Suppressor macrophage treated with lipopolysaccharide for 1 hour (primary cell): ENCODE measurements at places on chromosomes 6 and 20.

- no peak for DNase-seq
Observed at GRCh38 chr6:5866547-5867051, 140.1 kb downstream of the NRN1 start.

- no peak for DNase-seq
Observed at GRCh38 chr6:37979392-37980221, 160.1 kb downstream of the ZFAND3 start.

GRCh38 chr6:87487555-87487954, 14.8 kb downstream of the SLC35A1 start:
- no peak for DNase-seq

- DNase-seq, result no peak
Observed at GRCh38 chr6:157609117-157609516, 213.9 kb upstream of the SNX9 start.

DNA sequence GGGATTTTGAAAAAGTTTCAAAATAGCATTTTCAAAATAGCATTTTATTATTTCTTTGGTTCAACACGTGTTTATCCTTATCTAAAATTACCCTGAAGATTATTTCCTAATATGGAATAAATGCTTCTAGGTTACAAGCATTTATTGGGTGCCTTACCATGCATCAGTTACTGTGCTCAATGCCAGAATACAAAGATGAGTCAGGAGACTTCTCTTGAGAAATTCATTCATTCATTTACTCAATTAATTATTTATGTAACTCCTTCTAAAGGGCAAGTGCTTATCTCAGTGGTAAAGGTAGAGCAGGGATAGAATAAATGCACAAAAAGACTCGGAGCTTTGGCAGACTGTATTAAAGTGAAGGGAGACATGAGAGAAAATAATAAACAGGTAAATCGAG, 150.1 kb upstream of the PDE7B start:
- DNase-seq, result no peak

DNA sequence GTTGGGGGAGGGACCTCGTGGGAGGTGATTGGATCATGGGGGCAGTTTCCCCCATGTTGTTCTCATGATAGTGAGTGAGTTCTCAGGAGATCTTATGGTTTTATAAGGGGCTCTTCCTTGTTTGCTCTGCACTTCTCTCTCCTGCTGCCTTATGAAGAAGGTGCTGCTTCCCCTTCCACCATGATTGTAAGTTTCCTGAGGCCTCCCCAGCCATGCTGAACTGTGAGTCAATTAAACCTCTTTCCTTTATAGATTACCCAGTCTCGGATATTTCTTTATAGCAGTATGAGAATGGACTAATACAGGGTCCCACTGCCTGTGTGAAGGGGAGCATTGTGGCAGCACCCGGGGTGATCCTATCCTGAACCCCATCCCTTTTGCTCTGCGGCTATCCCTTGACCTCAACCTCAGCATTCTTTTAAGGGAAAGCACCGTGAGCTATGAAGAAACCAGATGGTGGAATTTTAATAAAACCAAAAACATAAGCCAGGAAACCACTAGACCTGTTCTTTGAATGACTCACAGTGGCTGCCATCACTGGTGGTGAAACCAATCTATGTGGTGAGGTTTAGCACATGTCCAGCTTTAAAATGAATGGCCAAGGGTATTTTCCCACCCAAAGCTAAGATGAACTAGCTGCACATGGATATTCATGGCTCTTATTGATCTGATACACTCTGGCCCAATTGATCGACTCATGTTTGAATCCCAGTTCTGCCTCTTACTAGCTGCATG, 62.2 kb downstream of the ZDHHC14 start:
- peak; percentile 5 for DNase-seq

DNA sequence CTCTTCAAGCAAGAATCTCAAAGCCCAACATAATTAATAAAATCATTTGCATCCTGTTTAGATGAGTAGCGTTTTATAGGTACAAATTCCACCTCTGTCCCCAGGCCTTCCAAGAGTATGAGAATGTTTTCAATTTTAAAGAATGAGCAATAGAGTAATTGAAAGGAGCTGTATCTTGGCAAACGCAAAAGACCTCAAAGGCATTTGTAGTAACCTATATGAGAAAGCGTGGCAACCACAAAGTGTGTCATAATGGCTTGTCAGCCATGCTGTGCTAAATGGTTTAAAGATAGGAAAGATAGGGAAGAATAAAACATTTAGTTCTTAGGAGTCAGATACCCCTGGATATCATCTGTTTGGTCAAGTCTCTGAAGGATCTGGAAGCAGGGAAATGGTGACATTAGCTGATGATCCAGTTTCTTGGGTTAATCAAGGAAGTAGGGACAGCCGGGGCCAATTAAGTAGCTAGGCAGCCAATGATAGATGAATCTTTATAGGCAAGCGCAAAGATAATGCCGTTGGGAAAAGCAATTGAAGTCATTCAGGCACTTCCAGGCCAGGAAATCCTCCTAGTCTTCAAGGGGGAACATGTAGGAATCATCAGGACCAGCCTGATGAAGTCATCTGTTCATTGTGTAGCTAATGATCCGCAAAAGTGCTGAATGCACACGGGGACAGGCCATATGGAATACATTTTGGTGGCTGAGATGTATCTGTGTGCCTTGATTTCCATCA, 71.5 kb upstream of the ISM1 start:
- no peak for DNase-seq

DNA sequence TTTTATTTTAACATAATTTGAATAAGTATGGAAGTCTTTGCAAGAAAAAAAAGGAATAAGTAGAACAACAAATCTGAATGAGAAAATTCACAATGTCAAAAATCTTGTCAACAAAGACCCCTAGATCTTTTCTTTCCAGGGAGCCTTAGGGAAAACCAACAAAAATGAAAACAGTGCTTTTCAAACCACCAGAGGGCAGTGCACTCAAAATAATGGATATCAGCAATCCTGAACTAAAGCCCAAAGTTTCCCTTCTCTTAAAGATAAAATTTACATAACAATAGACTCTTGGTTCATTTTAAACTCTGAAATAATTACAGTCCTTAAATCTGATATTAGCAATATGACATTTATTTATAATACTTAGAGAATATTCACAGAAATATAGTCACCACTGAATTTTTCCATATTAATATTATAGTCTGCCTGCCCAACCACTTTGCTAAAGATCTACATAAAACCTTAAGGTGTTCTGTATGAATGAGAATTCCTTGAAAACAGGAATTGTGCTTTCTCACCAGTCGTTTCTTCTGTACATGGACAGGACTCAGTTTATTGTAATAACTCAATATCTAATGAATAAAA, 105.3 kb upstream of the BMP5 start:
- DNase-seq, result peak; percentile 66

DNA sequence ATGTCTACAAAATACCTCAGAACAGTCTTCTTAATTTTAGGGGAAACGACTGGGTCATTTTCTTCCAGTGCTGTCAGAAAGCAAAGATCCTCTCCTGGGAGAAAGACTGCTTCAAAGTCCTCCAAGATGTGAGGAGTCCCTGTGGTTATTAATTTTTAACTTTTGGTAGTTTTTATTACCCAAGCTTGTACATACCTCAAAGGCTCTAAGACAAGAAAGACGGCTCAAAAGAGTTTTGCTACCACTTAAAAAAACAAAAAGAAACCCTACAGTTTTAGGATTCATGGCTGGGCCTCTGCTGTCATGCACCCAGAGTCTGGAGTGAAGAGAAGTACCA, 56.1 kb upstream of the APCDD1L start:
- no peak for DNase-seq

GRCh38 chr6:49847673-49848072, 18.7 kb downstream of the CRISP1 start:
- no peak for DNase-seq

GRCh38 chr6:27472182-27472616, 706 bp downstream of the ZNF184 start:
- peak; percentile 56 for DNase-seq

DNA sequence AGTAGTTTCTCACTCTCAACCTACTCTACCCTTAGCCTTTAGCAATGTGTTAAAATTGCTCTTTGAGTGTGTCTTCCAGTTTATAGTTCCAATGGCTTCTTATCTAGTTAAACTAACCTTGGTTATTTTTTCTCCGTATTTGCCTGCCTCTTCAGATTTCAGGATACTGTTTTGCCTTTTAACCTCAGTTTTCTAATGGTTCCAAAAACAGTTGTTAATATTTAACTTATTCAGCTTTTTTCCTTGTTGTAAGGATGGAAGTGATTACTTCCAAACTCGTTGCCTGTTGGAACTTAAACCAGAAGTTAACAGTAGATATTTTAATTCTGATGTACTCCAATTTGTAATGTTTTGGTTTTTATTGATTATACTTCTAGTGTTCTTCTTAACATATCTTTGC, 1574.9 kb downstream of the HACE1 start:
- DNase-seq, result no peak

DNA sequence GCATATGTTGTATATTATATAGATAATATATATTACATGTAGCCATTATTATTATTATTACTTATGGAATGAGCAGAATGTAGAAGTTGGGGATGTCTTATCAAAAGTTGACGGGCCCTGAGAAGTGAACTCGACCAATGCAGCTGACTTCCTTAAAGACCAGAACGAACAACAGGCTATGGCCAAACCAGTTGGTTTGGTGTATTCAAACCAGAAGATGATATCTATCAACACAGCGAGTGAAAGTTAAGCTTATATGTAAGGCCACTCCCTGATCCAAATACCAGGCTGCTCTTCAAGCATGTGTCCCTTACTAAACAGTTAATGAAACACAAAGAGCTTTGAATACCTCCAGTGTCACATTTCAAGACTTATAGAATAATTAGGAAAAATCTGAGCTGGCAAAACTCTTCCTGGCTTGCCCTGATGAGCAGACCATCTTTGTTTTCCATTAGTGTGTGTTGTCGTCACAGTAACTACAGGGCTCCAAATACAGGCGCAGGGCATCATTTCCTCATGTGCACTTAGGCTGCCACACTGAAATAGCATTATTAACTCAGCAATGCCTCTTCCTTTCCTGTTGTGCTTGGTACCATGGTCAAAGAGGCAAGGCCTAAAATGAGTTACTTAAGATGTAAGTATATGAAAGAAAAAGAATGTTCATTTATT, 6.6 kb downstream of the FILIP1 start:
- no peak for DNase-seq

GRCh38 chr6:157054531-157054979, 268.8 kb downstream of the TMEM242 start:
- no peak for DNase-seq

DNA sequence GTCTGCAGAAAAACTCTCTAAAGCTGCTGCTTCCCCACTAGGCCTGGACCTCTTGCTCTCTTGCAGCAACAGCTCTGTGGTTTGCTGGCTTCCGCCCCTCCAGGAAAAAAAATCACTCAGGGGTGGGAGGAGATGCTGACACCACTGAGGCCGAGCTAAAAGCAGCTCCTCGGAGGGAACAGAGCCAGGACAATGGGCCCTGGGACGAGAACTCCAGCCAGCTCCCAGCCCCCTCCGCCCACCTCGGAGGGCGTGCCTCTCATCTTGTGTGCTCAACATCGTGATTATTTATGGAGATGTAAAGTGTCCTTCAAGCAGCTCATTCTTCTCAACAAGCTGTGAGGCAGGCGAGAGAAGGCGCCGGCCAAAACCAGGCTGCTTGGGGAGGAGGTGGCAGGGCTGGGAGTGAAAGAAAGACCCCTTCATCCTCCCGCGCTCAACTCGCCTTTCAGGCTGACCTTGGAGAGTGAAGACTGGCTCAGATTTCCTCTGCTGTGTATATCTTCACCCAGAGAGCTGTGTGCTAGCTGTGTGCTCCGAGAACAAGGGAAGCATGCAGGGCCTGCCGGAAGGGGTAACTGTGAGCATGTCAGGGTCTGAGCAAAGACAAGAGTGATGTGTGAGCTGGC, 53.5 kb upstream of the LRFN2 start:
- DNase-seq, result no peak

GRCh38 chr6:41637194-41638001, 870 bp upstream of the MDFI start:
- DNase-seq, result no peak

- DNase-seq, result peak; percentile 70
Observed at GRCh38 chr6:106124437-106125430, 38.6 kb downstream of the PRDM1 start.

DNA sequence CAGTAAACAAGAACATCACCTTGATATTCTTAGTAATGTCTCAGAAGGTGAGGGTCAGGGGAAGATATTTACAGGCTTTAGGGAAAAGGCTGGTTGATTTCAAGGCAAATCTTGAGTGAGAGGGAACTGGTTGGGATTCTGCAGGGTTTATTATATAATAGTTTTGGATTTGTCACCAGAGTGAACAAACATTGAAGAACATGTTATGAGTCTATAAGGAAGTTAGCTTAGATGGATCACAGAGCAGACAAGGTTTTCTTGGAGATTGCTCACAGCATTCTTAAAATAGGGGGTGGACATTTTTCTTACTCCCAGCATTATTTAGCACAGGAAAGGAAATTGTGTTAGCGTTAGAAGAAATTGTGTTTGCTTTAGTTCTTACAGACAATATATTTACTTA, 324.9 kb downstream of the LAMA2 start:
- no peak for DNase-seq

DNA sequence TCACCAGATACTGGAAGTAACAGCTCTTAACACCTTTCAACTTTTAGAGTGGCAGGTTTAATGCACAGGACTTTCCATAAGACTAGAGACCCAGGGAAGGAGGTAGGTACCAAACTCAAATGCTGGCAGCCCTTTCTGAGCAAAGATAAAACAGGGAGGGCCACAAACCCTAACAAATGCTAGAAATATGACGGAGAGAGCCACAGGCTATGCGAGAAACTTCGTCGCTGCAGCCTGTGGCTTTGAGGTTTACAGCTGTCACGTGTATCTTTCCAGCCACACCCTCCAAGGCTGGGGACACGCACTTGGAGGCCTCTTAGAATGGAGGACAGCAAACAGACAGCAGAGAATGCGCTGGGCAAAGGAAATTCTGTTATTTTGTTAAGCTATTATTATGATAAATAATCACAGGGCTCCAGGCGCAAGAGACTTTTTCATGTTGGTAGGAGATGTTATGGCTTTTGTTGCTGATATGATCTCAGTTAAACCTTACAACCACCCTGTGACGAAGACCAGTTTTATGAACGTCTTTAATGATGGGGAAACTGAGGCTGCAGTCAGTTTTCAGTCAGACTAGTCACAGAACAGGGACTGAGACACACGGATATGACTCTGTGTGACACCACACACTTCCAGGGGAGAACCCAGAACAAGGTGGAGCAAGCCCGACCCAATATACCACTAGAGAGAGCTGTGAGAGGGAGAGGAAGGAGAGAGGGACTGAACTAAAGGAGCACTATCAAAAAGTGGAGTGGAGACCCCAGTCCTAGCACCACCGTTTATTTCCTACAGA, 2.0 kb downstream of the TRAM2 start:
- DNase-seq, result peak; percentile 42

GRCh38 chr6:160055378-160055777, 66.2 kb upstream of the SLC22A1 start:
- no peak for DNase-seq

- DNase-seq, result no peak
Observed at GRCh38 chr20:47551222-47551621, 49.5 kb downstream of the NCOA3 start.

- no peak for DNase-seq
Observed at GRCh38 chr6:168157272-168158212, 78.5 kb upstream of the FRMD1 start.

DNA sequence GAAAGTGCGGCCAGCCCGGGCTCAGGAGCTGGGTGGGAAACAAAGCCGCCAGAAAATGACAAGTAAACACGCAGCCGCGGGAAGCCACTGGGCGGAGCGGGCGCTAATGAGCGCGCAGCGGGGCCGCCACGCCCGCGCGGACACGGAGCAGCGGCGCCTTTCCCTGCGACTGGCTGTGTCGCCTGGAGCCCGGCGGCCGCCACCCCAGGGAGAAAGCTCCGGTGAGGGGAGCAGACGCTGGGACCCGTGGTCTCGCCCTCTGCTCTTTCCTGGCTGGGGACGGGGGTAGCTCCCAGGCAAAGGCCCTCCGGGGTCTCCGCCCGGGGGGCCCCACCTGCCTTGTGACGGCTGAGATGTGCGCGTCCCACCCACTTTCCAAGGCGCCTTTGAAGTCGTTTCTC, 54.9 kb downstream of the PRR18 start:
- DNase-seq, result peak; percentile 74
